ENCODE measurements at places on chromosomes 6 and 20. TPM values are rescaled to one million over a fixed set of nuclear protein-coding genes. Genes with fewer than 3 reads are reported as not detected.

The RAB44 gene
- total RNA-seq = not detected

GRCh38 chr6:5587648-5588047 is 326.3 kb downstream of the FARS2 start:
- no peak for DNase-seq

- DNase-seq = no peak
These were observed 5.3 kb upstream of the CGA start for GRCh38 chr6:87100216-87100615.

DNA sequence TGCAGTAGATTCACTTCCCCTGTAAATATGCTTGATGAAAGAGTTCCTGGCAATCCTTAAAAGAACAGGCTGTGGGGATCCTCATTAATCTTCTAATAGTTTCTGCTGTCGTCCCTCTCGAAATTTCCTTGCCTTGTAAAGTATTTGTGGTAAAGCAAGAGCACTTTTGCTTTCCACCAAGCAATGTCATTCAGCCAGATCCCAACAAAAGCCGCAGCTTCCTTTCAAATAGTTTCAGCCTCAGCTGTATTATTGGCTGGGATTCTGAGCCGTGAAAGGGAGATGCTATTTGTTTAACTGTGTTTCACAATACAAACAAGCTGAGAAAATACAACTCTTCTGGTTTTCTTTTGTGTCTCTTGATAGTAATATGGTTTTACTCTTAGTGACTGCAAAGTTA is 48.9 kb upstream of the EPHA7 start:
- no peak for DNase-seq

DNA sequence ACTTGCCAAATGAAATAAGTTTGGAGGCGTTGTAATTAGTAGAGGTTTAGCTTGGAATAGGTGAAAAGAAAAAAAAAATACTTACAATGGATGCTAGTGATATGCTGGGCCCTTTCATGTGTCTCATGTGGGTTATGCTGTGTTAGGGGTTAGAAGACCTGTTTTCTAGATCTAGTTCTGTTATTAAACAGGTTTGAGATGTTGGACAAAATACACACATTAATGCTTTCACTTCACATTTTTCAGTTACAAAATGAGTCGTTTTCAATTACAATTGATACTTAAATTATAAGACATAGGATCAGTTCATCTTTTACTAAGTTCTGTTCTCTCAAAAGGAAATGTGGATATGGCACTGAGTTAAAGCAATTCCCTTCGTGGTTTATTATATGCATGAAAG is 509.8 kb downstream of the EPM2A start:
- no peak for DNase-seq

DNA sequence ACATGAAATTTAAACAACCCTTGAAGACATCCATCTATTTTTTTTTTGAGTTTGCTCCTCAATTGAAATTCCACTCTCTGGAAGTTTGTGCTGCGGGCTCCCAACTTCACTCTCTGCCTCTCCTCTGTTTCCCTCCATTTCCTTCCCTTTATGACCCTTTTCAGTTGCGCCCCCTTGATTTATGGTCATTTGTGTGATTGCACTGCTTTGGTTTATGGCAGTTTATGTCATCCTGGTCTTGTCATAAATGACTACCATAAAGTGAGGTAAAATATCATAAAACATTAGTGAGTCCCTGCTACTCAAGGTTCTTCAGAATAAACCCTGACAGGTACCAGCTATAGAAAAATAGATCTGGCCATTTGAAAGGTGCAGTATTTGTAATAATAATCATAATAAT is 348.3 kb upstream of the ZFP64 start:
- DNase-seq = no peak

- no peak for DNase-seq
These were observed 15.5 kb upstream of the ITCH start for GRCh38 chr20:34347571-34347970.

GRCh38 chr6:162999575-163000285 is 272.0 kb downstream of the PACRG start:
- no peak for DNase-seq

- no peak for DNase-seq
These were observed 54.5 kb downstream of the IPCEF1 start for GRCh38 chr6:154301839-154302752.

- DNase-seq = no peak
These were observed 488.0 kb upstream of the NOX3 start for GRCh38 chr6:155943635-155944034.

The PAX1 gene
- not detected for total RNA-seq

- DNase-seq = no peak
These were observed 114.6 kb downstream of the RCAN2 start for GRCh38 chr6:46376562-46377061.

- DNase-seq = no peak
These were observed 73.2 kb upstream of the JAG1 start for GRCh38 chr20:10747019-10747418.

- no peak for DNase-seq
These were observed 58.3 kb upstream of the HFE start for GRCh38 chr6:26028746-26029569.

- DNase-seq = no peak
These were observed 9.7 kb downstream of the PDE7B start for GRCh38 chr6:135861189-135861588.

DNA sequence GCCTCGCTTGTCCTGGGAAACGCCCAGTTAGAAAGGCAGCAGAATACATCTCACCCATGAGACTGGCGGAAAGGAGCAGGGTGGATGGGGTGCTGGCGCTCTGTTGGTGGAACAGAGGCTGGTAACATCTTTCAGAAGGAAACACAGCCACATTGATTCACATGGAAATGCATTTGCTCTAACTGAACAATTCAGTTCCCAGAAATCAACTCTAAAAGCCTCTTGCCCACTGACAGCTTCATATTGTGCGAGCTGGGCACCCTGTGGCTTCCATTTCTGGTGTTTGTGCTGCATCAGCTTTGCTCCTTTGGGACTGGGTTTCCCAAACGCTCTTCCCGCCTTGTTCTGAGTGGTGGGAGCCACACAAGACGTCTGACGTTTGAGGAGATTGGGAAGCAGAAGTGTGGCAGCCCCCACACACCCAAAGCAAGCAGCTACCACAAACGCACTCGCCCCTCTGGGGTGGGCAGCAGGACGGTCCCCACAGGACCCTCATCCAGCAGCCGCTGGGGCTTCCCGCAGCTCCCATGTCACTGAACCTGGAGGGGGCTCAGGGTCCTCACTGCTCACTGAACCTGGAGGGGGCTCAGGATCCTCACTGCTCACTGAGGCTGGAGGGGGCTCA is 229.5 kb downstream of the ERMARD start:
- no peak for DNase-seq

GRCh38 chr6:21228411-21228810 is 365.1 kb upstream of the SOX4 start:
- DNase-seq = no peak

DNA sequence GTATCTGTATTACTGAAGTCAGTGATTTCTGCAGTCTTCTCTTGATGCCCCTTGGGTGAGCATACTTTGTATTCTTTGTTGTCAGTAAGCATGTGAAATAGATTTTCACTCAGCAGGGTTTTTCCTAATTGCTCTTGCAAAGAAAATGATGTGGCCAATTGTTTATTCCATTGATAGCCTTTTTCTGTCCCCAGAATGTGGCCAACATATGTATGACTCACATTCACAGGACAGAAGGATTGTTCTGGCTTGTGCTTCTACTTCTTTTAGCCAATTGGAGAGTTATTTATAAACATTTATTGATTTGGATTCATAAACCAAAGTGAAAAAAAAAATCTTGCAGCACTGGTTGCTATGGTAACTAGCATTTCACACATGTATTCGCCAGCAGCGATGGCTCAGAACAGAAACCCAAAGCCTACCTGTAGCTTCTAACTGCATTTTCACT is 54.4 kb upstream of the RBM24 start:
- DNase-seq = no peak

The CASS4 gene
- total RNA-seq = 0.14 TPM

DNA sequence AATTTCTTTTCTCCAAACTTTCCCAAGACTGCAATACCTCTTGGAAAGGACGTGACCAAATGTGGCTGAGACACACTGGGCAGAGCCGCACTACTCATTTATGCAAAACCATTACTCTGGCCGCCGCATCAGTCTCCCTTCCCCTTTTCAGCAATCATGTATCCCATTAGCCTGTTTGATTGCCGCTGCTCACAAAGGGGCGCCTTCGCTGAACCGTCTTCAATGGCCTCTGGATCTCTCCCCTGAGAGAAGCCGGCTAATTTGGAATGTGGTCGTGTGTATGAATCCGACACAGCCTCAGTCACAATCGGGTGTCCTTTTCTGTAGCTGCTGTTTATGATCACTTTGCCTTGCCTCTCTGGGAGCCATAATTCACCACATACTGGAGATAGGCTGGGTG is 361.1 kb downstream of the ZFAND3 start:
- DNase-seq = no peak

DNA sequence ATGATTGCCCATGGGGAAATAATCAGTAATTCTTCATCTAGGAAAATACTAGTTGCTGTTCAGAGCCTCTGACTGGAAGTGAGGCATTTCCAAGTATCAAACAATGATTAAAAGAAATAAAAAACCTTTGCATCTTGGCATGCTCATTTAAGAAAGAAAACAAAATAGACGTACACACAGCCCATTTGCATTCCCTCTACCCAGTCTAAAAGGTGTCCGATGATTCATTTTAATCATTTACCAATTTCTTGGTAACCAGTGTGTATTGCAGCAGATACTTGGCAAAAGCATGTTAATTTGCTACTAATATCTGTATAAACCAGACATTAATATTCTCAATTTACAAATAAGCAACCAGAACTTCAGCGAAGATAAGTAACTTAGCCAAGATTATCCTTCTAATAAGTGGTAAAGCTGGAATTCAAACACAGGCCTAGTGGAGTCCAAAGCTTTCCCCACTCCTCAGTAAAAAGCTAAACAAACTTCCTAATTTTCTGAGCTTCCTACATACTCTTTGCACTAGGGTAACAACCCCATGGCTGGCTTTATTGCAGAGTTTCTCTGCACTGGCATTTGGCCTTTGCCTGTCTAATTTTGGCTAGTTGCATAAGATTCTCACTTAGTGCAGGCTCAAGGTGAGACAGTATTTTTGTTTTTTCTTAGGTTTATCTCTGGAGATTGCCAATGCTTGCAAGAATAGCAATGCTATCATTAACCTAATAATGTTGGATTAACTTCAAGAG is 338.1 kb downstream of the PRKN start:
- no peak for DNase-seq

- DNase-seq = no peak
These were observed 78.4 kb downstream of the RNF144B start for GRCh38 chr6:18465410-18466154.

- DNase-seq = no peak
These were observed 57.5 kb upstream of the SLC4A11 start for GRCh38 chr20:3296261-3297078.

DNA sequence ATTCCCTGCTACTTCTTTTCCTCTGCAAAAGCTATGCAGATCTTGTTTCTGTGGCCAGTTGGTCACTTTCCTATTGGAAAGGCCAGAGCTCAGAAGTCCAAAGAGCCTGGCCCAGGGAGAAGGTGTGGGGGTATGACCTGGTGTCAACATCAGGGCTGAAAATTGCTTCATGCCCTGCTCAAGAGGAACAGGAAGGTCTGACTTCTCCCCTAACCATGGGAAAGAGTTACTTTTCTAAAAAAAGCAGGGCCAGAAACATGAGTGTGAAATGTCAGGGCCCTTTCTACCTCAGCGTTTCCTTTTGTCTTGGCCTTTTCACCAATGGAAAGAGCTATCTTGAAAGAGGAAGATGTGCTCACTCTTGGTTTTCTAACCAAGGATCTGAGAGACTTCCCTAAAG is 117.4 kb downstream of the MAFB start:
- DNase-seq = no peak

DNA sequence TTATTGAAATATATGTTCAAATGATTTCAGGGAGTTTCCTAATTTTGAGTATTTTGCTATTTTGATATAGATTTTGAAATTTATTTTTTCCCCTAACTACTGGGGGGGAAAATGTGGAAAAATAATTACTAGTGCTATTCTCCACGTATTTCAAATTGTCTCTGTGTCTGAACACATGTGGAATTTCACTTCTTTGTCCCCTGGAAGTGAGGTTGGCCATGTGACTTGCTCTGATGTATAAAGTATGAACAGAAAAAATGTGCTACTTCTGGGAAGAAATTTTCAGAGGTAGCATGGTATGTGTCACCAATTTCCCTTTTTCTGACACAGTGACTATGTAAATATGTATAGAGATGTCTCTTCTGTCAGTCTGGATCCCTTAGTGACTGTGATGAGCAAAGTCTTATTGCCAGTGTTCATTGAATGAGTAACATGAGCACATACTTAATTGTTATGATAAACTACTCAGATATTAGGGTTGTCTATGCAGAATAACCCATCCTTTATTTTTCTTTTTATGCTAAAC is 215.4 kb upstream of the CCN2 start:
- DNase-seq = no peak

DNA sequence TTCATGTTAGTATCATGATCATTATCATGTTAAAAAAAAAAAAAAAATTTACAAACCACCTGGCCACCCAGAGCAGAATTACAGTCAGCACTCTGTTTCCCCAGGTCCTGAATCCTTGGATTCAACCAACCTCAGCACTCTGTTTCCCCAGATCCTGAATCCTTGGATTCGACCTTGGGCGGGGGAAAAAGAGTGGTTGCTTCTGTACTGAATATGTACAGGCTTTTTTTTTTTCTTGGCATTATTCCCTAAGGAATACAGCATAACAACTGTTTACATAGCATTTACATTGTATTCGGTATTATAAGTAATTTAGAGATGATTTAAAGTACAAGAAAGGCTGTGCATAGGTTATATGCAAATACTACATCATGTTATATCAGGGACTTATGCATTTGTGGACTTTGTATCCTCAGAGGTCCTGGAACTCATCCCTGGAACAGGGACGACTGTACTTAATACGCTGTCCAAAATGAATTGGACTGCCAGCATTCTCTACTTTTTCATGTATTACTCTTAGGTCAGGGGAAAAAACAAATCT is 31.2 kb downstream of the GCNT2 start:
- DNase-seq = no peak

The CGA gene
- not detected for total RNA-seq

- DNase-seq = no peak
These were observed 94.0 kb downstream of the ZMYND8 start for GRCh38 chr20:47262365-47263013.

GRCh38 chr6:38484656-38485055 is 155.1 kb downstream of the BTBD9 start:
- no peak for DNase-seq

DNA sequence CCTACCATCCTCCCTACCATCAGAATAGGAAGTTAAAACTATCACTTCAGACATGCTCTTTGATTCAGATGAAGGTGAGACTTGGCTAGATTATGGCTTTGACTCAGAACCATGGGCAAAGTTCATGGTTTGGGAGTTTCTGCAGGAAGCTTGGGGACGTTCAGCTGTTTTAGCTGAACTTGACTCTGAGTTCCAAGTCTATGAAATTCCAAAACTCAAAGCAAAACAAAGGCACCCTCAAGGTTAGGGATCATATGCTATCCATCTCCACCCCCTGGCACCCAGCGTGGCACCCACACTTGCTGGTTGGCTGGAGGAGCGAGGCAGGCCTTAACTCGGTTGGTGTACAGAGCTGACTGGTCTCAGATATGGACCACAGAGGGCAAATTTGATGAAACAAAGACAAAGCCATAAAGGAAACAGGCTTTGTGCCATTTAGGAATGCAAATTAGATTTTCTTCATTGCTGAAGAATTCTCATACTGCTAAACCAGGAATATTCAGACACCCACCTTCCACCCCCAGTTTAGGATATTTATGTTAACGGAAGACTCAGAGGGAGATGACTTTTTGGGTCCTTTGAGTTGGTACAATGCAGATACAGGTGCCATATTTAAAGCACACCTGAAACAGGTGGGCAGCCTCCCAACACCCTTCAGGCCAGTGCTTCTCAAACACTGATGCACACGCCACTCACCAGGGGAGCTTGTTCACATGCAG is 88.4 kb upstream of the SLC22A16 start:
- DNase-seq = no peak

The NRSN2 gene
- 44.4 TPM for total RNA-seq

Measured in neural crest cell (in vitro differentiated cells).